ENCODE measurements at places on chromosomes 13 and 19.

GRCh38 chr19:8083141-8083540, 30.6 kb downstream of the CCL25 start:
- no peak for DNase-seq

DNA sequence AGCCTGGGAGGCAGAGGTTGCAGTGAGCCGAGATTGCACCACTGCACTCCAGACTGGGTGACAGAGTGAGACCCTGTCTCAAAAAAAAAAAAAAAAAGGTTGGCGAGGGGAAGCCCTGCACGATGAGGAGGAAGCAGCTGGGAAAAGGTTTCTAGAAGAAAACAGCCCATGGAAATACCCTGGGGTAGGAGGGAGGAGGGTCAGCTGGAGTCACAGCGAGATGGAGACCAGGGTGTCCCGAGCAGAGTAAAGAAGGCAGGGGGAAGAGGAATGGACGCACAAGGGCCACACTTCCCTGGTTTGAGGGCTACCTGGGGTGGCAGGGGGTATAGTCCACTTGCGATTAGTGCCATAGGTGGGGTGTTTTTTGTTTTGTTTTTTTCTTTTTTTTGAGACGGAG, 6.4 kb downstream of the KANK3 start:
- DNase-seq: no peak

DNA sequence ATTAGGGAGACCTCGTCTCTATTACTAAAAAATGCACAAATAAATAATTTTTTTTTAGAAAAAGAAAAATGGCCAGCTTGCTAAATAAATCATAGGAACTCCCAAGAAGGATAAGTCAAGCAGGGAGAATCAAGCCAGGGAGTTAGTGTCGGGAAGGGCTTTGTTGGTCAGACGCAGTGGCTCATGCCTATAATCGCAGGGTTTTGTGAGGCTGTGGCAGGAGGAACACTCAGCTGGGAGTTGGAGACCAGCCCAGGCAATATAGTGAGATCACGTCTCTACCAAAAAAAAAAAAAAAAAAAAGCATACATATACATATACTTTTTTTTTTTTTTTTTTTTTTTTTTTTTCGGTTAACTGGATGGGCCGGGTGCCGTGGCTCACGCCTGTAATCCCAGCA, 9.0 kb downstream of the NACC1 start:
- DNase-seq: no peak

- no peak for DNase-seq
These were observed 262.1 kb downstream of the DCT start for GRCh38 chr13:94217370-94217769.

DNA sequence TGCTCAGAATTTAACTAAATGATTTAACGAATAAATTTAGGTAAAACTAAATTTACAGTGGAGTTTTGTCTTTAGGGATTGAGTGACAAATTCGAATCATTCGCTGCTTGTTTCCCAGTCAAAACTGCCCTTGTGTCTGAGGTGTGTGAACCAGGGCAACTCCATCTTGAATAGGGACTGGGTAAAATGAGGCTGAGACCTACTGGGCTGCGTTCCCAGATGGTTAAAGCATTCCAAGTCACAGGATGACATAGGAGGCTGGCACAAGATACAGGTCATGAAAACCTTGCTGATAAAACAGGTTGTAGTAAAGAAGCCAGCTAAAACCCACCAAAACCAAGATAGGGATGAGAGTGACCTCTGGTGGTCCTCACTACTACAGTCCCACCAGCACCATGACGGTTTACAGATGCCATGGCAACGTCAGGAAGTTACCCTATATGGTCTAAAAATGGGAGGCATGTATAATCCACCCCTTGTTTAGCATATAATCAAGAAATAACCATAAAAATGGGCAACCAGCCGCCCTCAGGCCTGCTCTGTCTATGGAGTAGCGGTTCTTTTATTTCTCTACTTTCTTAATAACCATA, 10.2 kb upstream of the ANKRD10 start:
- no peak for DNase-seq

- DNase-seq: no peak
These were observed 4.0 kb downstream of the MKNK2 start for GRCh38 chr19:2047076-2047448.

- no peak for DNase-seq
These were observed 231.4 kb downstream of the UQCRFS1 start for GRCh38 chr19:28981518-28981917.

DNA sequence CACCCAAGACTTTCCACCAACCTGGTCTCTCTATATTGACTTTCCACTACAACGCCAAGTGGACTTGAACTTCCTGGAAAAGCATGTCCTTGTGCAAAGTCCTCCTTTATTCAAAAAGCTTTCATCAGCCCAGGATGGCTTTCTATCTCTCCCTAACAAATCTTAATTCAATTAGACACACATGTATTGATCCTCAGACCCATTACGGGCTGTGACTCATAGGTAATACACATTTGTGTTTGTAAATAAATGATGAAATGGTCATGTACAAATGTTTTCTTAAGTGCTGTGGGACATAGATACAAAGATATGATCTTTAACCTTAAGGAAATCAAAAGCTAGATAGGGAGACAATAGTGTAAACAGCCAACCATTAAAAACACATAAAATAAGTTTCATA, 1189.7 kb downstream of the EFNB2 start:
- no peak for DNase-seq

GRCh38 chr13:104485571-104485970, 1419.4 kb upstream of the SLC10A2 start:
- no peak for DNase-seq

DNA sequence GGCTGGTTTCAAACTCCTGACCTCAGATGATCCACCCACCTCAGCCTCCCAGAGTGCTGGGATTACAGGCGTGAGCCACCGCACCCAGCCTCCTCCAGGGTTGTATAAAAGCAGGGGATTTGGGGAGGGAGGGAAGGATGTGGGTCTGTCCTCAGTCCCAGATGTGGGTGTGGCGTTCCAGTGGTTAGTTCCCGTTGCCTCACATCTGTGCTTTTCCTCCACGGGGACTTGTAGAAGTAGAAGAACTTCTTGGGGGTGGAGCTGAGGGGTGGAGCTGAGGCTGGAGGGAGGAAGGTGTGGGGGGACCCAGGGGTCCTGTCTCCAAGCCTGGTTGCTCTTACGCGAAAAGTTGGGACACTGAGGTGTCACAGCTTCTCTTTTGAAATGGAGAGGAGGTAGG, 514 bp upstream of the MCEMP1 start:
- peak; percentile 96 for DNase-seq

GRCh38 chr13:28584873-28585381, 74.0 kb upstream of the POMP start:
- no peak for DNase-seq

DNA sequence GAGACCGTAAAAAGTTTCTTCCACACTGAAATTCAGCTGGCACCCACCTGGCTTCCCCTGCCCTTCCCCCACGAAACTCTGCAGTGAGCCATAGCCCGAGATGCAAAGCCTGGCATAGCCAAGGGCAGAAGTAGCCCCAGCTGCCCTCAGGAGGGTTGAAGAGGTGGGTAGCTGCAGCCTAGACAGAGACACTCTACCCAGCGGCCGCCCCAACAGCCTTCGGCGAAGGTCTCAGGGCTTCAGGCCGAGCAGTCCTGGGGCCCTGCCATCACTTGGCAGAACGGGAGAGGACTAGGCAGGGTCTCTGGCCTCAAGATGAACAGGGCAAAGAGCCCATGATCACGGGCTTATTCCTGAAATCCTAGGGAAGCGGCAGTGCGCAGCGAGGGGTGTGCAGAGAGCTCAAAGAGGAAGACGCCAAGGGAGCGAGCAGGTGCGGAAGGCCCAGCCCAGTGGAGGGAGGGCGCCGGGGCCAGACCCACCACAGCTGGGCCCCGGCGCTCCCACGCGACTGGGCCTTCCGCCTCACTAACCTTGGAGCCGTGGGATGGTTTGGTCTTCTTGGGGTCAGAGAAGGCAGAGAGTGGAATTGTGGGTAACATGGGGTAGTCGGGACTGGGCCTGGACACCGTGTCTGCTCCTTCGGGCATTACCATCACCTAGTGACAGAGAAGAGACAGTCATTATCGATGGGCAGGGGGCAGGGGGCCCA, 53.2 kb downstream of the MLLT1 start:
- no peak for DNase-seq

DNA sequence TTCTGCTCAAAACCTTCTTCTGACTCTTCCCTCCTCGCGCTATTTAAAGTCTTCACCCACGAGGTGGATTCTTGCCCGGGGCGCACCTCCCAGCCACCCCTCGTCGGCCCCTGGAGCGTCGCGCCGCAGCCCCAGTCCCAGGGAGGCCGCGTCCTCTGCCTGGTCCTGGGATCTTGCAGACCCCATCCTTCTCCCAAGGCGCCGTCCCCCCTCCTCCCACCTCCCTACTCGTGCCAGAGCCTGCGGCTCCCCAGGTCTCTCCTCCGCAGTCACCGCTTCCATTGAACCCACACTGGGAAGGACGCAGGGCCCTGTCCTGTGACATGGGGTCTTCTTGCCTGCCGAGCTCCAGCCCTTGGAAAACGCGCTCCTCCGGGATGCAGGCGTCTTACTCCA, 486 bp downstream of the ZNF808 start:
- no peak for DNase-seq

DNA sequence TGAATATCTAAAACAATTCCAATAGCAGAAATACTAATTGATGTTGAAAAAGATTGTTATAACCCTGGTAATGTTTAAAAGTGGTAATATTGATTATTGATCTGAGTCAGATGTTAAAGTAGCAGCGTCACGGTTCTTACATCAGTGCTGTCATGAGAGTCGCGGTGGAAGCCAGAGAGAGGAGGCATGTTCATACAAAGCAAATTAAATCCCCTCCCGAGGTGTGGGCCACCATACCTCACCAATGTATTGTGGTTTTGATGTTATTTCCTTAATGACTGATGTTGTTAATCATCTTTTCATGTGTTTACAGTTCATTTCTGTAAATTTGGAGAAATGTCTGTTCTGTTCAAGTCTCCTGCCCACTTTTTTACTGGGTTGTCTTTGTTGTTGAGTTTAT, 11.2 kb downstream of the ZNF317 start:
- DNase-seq: no peak

- DNase-seq: no peak
These were observed 8.1 kb upstream of the ZNF579 start for GRCh38 chr19:55588738-55589137.

GRCh38 chr13:29254626-29255370, 340.7 kb downstream of the SLC7A1 start:
- no peak for DNase-seq

DNA sequence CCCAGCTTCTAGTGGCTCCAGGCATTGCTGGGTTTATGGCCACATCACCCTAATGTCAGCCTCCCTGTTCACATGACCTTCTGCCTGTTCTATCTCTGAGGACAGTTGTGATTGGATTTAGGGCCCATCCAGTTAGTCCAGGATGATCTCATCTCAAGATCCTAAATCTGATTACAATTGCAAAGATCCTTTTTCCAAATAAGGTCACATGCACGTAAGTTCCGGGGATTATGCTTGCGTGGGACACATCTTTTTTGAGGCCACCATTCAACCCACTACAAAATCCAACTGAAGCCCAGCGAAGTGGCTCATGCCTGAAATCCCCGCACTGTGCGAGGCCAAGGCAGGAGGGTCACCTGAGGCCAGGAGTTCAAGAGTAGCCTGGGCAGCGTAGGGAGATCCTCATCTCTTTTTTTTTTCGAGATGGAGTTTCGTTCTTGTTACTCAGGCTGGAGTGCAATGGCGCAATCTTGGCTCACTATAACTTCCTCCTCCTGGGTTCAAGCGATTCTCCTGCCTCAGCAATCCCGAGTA, 12.3 kb downstream of the PLD3 start:
- peak; percentile 85 for DNase-seq

DNA sequence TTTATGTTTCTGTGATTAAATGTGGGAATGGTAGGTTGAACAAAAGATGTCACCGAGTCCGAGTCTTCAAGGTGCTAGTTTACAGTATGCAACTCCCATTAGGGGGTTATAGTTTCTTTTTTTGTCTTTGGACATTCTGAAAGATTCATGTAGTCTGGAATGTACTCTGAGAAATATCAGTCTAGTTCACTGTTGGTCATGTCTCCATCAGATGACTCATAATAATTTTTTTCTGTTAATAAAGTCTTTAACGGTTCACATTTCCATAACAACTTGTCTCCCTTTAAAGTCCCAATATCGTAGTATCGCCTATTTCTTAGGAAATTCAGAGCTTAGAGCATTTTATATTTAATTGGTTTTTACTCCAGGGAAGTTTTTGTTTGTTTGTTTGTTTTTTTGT, 13.5 kb upstream of the ESD start:
- no peak for DNase-seq

DNA sequence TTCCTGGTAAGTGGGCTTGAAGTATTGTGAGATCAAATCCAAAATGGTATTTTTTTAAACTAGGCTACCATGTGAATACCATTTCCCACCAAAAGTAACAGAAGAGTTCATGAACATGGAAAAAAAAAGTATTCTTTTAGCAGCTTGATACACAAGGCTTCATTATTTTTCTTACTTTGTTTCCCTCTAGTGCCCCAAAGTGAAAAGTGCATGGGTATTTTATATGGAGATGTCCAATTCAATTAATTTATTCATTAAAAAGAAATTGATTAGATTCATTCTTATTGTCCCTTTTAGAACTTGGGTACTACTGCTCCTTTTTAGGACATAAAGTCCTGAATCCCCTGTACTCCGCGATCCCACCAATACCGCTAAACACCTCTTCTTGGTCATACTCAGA, 28.6 kb upstream of the SCEL start:
- DNase-seq: no peak

- no peak for DNase-seq
These were observed 6.9 kb upstream of the PLEKHF1 start for GRCh38 chr19:29658221-29658991.

GRCh38 chr13:38879278-38879677, 111.4 kb downstream of the STOML3 start:
- DNase-seq: no peak

GRCh38 chr13:43170506-43170905, 147.1 kb downstream of the DNAJC15 start:
- peak; percentile 17 for DNase-seq

DNA sequence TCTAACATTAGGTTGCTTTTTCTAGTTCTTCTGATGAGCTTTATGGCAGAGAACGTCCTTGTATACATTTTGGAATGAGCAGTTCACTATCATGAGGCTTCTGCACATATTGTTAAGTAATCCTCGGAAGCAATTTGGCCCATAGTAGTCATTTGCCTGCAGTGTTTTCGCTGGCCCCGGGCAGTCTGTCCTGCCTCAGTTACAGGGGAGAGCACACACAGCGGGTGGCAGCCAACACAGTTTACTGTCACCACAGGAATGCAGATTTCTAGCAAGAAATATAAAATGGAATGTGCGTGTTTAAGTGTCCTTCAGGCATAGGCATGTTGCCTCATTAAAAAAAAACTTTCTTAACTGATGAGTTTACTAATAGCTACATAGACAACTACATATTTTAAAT, 71.5 kb upstream of the GJB6 start:
- no peak for DNase-seq

GRCh38 chr13:113625965-113626721, 31.9 kb downstream of the ATP4B start:
- DNase-seq: no peak

GRCh38 chr13:65613004-65613403, 1617.1 kb downstream of the PCDH9 start:
- no peak for DNase-seq

DNA sequence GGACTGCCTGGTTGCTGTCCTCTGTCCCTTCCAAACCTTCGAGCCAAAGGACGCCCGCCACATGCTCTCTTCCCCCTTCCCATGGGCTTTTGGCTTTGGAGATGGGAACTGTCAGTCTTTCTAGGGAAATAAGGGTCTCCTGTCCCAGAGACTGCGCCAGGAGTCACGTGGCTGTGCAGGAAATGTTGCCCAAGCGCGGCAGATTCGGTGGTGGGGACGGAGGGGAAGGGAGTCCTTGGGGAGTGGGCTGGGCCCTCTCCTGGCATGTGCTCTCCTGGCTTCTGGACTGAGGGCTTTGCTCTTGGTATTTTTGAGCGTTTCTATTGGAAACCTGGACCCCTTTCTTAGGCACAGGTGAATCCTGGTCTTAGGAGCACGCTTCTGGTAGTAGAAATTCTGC, 103.2 kb downstream of the KDM4B start:
- no peak for DNase-seq

Data from MV-4-11 (cell line).